Activated naive CD4-positive, alpha-beta T cell treated with anti-CD3 and anti-CD28 coated beads, Interleukin-2, amount 10 ng/mL, durations not matched to agents 7 days and 5 days (primary cell): ENCODE measurements at places on chromosomes 16 and 17.

GRCh38 chr16:69314534-69314933 is 3.4 kb downstream of the VPS4A start:
- no peak overlapping the region for H3K27ac ChIP-seq
- H3K4me1 ChIP-seq = peaks cover 24% of the 10 kb centered on the region

DNA sequence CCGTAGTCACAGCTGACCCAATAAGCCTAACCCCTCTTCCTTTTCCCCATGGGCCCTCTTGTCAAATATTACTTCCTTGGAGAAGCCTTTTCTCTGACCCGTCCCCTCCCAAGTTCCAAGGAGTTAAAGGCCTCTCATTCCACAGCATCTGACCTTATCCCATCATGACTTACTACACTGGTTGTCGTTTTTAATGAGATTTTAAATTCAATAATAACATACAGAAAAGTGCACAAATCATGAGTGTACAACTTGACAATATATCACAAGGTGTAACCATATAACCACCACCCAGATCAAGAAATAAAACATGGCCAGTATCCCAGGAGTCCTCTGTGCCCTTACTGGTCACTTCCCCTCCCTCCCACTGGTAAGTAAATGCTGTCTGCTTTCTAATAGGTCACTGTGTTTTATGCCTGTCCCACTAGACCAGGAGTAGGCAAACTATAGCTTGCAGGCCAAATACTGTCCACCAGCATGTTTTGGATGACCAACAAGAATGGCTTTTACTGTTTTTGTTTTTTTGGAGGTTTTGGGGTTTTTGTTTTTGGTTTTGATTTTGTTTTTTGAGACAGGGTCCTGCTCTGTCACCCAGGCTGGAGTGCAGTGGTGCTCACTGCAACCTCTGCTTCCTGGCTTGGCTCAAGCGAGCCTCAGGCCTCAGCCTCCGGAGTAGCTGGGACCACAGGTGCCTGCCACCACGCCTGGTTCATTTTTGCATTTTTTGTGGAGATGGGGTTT is 1.2 kb upstream of the FDXR start:
- DNase-seq = no peak
- peaks cover 5% of the 10 kb centered on the region for H3K36me3 ChIP-seq
- peaks cover 13% of the 10 kb centered on the region for H3K27me3 ChIP-seq
- H3K4me1 ChIP-seq = peaks cover 46% of the 10 kb centered on the region
- peak overlapping the region; percentile 79 for H3K4me3 ChIP-seq
- H3K27ac ChIP-seq = peak overlapping the region; percentile 94

- H3K4me3 ChIP-seq = no peak overlapping the region
- H3K27ac ChIP-seq = peak overlapping the region; percentile 33
- H3K36me3 ChIP-seq = peaks cover 43% of the 10 kb centered on the region
- H3K4me1 ChIP-seq = peaks cover 13% of the 10 kb centered on the region
- DNase-seq = no peak
Measured at GRCh38 chr17:80945736-80946135, 45.9 kb upstream of the CHMP6 start.

DNA sequence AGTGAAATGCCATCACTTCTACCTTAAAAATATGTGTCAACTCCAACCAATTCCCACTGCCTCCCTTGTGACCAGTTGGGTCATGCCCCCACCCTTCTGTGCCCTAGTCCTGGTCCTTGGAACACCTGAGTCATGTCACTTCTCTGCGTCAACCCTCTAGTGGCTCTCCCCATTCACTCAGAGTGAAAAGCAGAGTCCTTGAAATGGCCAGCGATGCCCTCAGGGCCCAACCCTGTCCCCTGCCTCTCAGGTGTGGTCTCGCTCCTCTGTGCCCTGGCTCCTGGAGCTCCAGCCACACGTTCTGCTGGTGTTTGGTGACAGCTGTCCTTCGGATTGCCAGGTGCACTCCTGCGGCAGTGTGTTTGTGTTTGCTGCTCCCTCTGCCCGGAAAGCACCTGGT is 89.2 kb downstream of the SPECC1 start:
- no peak overlapping the region for H3K4me3 ChIP-seq
- no peak overlapping the region for H3K27ac ChIP-seq
- DNase-seq = no peak
- H3K4me1 ChIP-seq = no peaks in the 10 kb centered on the region
- H3K36me3 ChIP-seq = no peaks in the 10 kb centered on the region

- H3K36me3 ChIP-seq = no peaks in the 10 kb centered on the region
- no peak overlapping the region for H3K27ac ChIP-seq
- H3K4me3 ChIP-seq = no peak overlapping the region
- DNase-seq = no peak
- peaks cover 43% of the 10 kb centered on the region for H3K27me3 ChIP-seq
Measured at GRCh38 chr17:41448506-41448905, 7.7 kb upstream of the KRT38 start.

DNA sequence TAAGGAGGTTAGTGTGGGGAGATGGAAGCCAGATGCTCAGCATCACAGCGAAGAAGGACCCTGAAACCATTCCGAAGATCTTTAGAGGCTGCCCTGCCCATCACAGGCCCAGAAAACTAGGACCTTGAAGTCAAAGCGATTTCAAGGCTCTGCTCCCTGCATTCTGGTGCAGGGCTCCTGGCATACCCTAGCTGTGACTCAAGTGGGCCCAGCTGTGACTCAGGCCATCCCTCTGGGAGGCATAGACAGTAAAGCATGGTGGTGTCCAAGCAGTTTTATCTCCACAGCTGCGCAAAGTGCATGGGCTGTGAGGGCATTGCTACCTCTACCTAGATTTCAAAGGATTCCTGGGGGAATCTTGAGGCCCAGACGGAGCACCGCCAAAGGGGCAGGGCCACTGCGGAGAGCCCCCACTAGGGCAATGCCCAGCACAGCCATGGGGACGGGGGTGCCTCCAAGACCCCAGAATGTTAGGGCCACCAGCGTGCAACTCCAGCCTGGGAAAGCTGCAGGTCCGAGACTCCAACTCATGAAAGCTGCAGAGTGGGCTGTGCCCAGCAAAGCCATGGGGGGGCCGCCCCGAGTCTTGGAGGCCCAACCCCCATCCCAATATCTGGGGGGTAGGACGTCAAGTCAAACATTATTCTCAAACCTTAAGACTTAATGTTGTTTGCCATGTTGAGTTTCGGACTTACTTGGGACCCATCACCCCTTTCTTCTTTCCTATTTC is 11.7 kb upstream of the ZNF594 start:
- no peak overlapping the region for H3K4me3 ChIP-seq
- no peaks in the 10 kb centered on the region for H3K36me3 ChIP-seq
- no peaks in the 10 kb centered on the region for H3K27me3 ChIP-seq
- no peak overlapping the region for H3K27ac ChIP-seq
- DNase-seq = no peak
